Immature natural killer cell (primary cell): ENCODE measurements at places on chromosomes 2 and 18. TPM values are rescaled to one million over a fixed set of nuclear protein-coding genes. Genes with fewer than 3 reads are reported as not detected.
A peak's percentile ranks its signal among the peaks of the same experiment; 100 is the strongest.

DNA sequence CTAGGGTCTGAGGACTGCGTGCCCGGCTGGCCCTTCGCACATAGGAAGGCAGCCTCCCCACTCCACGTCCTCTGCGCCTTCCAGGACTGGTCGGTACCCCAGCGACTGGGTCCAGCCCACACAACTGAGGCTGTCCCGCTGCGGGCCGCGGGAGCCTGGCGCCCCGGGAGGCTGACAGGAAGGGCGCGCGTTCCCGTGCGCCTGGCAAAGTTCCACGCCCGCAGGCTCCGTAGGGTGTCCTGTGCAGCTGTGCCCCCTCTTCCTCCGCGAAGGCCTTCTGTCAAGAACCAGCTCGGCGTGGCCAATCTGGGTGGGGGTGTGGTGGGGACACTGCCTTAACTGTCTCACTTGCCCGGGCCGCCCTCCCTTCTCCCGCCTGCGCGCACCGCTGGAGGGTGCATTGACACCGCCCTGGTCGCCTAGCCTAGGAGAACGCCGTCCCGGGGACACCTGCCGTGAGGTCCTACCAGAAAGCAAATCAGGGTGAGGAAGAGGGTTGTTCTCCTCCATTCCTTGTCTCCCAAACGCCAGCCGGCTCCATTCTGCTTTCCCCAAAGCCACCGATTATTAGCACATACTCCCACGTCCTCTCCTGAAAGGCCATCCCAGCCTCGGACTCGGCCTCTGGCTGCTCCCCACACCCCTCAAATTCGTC is 618 bp upstream of the LYPD1 start:
- no peak for DNase-seq

DNA sequence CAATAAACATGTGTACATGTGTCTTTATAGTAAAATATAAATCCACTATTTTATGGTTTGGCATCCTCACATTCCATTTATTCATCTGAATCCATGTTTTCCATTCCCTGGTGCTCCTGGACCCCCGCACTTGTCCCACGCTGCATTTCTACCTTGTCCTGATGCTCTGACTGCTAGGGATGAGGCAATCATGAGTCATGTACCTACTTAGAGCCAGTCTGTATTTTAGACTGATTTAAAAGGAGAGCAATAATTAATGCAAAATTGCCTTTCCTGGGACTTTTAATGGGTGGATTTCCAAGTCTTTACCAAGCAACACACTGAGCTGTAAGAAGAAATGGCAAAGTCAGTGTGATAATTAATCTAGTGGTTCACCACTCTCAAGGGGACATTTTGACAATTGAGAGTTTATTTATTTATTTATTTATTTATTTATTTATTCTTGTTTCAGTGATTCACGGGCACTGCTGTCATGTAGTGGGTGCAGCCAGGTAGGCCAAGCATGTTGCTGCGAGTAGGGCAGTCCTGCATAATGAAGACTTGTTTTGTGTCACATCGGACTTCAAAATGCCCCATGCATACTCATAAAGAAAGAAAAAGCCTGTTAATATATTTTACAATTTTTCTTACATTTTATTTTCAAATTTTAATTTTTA is 419.3 kb upstream of the VWC2L start:
- DNase-seq: no peak

DNA sequence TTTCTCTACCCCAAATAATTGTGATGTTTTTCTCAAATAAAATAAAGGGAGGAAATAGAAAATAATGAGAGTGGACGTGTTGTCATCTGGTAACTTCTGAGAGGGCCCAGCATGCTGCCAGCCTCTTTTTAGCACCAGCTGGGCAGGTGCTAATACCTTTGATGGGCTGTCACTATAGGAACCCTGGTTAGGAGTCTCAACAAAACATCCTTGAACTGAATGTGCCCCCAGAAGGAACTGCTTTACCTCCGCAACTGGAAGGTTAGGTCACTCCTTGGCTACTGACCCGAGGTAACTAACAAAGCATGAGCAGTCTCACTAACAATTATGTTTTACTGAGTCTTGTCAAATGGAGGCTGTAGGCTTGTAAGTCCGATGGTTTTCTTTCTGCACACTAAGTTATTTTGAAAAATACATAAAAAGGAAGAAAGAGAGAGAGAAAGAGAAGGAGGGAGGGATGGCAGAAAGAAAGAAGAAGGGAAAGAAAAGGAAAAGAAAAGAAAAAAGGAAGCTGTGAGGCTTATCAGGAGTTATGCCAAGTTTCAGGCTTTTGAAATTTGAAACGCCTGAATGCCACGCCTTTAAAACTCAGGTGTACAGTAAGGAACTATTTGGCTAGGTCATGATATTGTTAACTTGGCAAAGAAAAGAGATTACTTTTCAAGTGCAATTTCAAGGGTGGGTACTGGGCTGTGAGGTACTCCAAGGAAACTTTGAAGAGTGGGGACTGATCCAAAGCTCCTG is 91.0 kb downstream of the TGIF1 start:
- no peak for DNase-seq

GRCh38 chr2:161233858-161234431 is 73.7 kb downstream of the TANK start:
- no peak for DNase-seq

DNA sequence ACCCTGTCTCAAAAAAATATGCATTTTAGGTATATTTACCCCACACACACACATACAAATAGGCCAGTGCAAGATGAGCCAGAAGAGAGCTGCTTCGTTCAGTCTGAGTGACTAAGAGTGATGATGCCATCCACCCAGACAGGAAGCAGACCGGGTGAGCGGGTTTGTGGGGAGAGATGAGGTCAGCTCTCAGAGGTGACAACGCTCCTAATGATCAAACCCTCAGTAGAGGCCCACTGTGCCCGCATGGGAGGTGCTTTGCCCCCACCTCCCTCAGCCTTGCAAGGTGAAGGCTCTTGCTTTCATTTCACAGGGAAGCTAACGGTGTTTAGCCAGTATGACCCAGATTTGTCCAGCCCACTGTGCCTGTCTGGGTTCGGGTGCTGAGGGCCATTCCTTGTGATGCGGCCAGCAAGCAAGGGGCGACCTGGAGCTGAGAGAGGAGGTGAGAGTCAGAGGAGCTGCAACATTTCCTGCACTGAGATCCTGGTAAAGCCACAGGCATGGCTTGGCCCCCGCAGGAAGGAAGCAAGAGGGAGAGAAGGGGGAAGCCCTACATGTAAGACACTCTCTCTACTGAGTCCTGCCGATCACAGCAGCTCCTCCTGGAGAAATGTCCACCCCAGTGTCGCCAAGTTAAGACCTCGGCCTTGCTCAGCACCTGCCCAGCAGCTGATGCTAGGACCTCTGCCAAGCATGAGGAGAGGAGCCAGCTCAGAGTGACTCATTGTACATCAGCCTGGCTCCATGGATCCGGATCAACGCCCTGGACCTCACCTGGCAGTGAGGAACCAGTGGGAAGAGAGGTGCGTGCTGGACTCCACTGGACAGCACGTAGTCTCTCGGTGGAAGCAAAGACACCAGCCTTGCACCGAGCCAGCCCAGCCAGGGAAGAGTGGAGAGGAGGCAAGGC is 37.0 kb downstream of the NIFK start:
- DNase-seq: peak; percentile 94

GRCh38 chr2:241321886-241322285 is 6.2 kb downstream of the SEPTIN2 start:
- DNase-seq: no peak

- DNase-seq: no peak
Measured at GRCh38 chr2:176234940-176235339, 34.3 kb upstream of the MTX2 start.

GRCh38 chr2:196219671-196220070 is 48.3 kb upstream of the STK17B start:
- DNase-seq: no peak

DNA sequence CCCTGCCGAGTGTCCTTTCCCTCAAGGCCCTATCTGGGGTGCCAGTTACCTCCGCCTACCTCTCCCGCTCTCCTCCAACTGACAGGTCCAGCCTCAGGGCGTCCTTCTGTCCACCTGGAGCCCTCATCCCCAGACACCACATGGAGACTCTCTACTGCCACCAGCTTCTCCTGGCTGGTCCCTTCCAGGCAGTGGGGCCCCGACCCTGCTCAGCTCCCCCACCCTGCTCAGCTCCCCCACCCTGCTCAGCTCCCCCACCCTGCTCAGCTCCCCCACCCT is 74.0 kb upstream of the ODC1 start:
- DNase-seq: no peak

DNA sequence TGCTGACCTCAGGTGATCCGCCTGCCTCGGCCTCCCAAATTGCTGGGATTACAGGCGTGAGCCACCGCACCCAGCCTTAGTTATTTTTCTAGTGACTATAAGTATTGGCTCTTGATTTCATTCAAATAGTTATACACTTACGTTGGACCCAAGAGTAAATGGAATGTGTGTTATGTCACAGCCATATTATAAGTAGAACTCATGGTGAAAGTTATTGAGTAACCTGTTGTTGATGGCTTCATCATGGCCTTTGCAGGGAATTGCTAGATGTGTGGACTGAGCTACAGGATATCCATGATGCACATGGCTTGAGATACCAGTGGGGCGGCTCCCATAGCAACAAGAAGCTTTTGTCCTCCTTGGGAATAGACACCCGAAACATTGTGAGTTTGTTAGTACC is 44.7 kb downstream of the AFTPH start:
- no peak for DNase-seq

GRCh38 chr18:8615397-8616027 is 6.3 kb downstream of the RAB12 start:
- DNase-seq: no peak

DNA sequence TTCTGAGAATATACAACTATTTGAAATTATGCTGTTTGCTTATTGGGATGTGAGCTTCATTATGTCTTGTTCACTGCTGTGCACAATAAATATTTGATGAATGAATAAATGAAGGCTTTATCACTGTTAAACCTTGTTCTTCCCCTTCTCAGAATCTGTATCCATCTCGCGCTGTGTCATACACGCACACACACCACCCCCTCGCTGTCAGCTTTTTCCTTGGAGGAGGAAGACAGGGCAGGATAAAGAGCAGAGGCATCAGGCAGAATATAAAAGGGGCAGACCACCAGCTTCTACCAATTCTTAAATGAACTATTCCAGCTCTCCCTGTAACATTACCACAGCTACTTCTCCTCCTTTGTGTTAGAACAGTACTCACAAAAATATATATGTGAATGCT is 75.0 kb downstream of the CD226 start:
- DNase-seq: no peak

GRCh38 chr2:33321236-33321771 is 155.1 kb upstream of the RASGRP3 start:
- DNase-seq: peak; percentile 47

GRCh38 chr2:184765112-184765895 is 167.0 kb downstream of the ZNF804A start:
- no peak for DNase-seq

DNA sequence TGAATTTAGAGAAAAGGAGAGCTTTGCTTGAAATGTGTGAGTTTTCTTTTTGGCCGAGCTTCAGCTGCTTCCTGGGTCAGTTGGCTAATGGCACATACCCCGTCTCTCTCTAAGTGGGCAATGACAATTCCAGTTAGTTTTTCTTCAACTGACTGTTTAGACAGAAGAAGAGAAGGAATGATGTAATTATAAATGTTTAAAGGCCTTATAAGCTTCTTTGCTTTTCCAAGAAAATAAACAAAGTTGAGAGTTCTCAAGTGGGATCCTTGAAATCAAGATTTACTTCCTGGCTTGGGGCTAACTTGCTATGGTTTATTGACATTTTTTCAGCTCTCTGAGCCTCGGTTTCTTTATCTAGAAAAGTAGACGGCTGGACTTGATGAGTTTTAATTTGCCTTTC is 794.9 kb upstream of the ACVR2A start:
- DNase-seq: no peak

DNA sequence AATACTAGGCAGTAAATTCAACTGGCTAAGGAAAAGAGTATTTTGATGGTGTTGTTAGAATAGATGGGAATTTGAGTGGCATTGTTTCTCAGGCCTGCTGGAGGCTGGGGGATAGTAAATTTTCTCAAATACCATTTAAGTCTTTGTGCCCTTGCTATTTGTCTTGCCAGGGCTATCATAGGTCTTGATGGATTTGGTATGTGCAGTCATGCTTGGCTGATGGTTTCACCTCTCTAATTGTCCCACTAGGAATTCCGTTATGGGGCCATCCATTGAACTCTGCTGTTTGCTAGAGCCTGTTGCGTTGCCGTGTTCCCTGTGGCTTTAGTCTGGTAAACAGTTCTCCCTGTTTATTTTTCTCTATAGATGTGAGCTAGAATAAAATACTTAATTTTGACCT is 438.1 kb upstream of the FAM98A start:
- DNase-seq: no peak

GRCh38 chr18:2909431-2910140 is 62.8 kb downstream of the EMILIN2 start:
- no peak for DNase-seq

- no peak for DNase-seq
Measured at GRCh38 chr2:227788561-227789018, 25.1 kb upstream of the CCL20 start.

DNA sequence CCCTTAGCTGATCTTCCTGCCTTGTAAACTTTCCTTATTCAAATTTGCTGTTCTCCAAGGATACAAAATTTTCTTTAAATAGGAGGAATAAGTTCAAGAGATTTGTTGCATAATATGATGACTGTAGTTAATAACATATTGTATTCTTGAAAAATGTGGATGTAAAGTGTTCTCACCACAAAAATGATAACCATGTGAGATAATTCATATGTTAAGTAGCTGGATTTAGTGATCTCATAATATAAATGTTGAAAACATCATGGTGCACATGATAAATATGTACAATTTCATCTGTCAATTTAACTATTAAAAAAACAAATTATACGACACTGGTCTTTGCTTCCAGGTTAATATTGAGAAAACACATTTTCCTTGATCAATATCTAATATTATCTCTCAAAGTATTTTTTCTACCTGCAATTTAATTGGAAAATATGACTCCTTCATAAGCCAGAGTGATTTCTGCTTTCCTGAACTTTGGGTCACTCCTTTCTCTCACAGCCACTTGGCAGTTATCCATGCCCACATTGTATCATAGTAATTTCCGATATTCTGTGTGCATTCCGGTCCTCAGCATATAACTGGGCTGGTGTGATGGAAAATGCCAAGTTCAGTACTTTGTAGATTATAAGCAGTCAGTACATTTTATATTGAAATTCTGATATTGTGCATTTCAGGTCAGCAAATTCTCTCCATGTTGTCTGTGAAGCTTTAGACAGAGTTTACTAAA is 152.6 kb downstream of the GULP1 start:
- DNase-seq: no peak

- DNase-seq: no peak
Measured at GRCh38 chr18:23592911-23593310, 6.6 kb upstream of the NPC1 start.

- DNase-seq: no peak
Measured at GRCh38 chr2:148968776-148969319, 69.7 kb upstream of the LYPD6B start.

GRCh38 chr2:199206536-199206935 is 251.2 kb downstream of the SATB2 start:
- DNase-seq: no peak

The TOGARAM2 gene
- polyA plus RNA-seq: 13.0 TPM

The CPS1 gene
- polyA plus RNA-seq: not detected

The KANSL1L gene
- polyA plus RNA-seq: 1.1 TPM

The CNDP1 gene
- polyA plus RNA-seq: not detected

The SGPP2 gene
- not detected for polyA plus RNA-seq

The GPR35 gene
- polyA plus RNA-seq: 1.6 TPM

The ZNF396 gene
- polyA plus RNA-seq: not detected

The COLEC12 gene
- polyA plus RNA-seq: not detected

The HNMT gene
- 0.78 TPM for polyA plus RNA-seq

The DSC1 gene
- not detected for polyA plus RNA-seq

The ROCK1 gene
- polyA plus RNA-seq: 16.0 TPM

The CXCR4 gene
- 758 TPM for polyA plus RNA-seq

The UPP2 gene
- not detected for polyA plus RNA-seq
